Nephron progenitor cell (in vitro differentiated cells): ENCODE measurements at places on chromosomes 1 and 21.

DNA sequence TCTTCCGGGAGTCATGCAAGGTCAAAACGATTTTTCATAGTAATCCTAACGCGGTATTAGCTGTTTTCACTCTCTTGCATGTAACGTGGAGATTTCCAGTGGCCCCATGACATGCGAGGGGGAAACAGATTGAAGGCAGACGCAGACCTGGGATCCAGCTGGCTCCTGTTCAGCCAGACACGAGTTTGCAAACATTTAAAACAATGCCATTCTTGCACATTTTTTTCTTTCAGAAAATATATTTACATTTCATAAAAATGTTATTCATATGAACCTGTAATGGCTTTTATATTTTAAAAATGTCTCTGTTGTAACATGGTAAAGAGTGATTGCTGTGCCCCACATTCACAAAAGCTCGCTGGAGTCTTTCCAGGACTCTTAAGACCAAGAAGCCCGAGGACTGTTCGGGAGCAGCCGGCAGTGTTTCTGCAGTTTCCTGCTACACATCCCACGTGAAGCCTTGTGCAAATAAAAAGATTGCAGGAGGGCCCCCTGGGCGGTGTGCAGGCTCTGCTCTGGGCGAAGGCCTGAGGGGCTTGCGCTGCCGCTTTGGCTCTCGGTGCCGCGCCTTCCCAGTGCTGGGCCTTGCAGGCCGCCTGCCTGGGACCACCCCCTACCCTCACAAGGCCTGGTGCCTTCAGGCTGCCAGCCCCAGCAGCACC is 184.9 kb downstream of the DYRK1A start:
- no peak for DNase-seq

- no peak for DNase-seq
Measured at GRCh38 chr1:99266726-99267125, 2.4 kb downstream of the PLPPR4 start.

- no peak for DNase-seq
Measured at GRCh38 chr1:227396539-227397353, 78.5 kb upstream of the CDC42BPA start.

GRCh38 chr1:162293073-162293692 is 83.5 kb downstream of the SPATA46 start:
- DNase-seq: no peak

DNA sequence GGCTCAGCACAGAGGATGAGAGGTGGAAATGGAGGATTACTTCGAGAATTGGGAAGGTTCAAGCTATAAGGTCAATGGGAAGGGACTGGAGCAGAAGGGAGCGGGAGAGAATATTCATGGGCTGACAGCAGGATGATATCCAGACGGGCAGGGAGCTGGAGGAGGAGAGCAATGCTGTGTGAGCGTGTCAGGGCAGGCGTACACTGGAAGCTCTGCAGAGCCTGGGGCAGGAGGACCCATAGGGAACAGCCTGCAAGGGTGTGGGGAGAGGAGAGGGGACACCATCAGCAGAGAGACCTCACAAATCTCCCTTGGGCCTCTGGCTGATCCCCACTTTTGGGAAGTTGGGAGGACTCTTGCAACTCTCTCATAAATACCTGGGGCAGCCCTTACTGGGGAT is 13.7 kb downstream of the CSF1 start:
- no peak for DNase-seq

GRCh38 chr1:145714524-145715111 is 4.7 kb upstream of the CD160 start:
- no peak for DNase-seq

- DNase-seq: no peak
Measured at GRCh38 chr1:45796381-45796780, 7.0 kb upstream of the MAST2 start.

GRCh38 chr21:32543975-32544374 is 41.3 kb downstream of the TCP10L start:
- DNase-seq: no peak

DNA sequence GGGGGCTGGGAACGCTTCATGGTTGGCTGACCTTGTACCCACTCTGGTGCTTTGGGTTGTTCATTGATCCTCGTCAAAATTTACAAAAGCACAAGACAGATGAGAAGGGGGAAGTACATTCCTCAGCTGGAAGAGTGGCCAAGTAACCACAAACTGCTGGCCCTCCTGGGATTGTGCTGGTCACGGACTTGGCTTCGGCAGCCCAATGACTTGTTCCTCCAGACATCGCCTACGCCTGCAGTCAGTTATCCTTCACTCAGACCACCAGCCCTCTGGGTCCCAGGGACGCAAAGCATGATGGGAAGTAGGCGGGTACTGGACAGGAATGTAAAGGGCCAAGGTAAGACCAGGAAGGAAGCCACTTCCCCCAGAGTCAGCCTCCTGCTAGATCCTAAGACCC is 53.1 kb downstream of the LMX1A start:
- DNase-seq: no peak

GRCh38 chr1:200364831-200365230 is 45.0 kb downstream of the ZNF281 start:
- DNase-seq: no peak

- no peak for DNase-seq
Measured at GRCh38 chr21:35294231-35294898, 245.3 kb upstream of the RUNX1 start.

DNA sequence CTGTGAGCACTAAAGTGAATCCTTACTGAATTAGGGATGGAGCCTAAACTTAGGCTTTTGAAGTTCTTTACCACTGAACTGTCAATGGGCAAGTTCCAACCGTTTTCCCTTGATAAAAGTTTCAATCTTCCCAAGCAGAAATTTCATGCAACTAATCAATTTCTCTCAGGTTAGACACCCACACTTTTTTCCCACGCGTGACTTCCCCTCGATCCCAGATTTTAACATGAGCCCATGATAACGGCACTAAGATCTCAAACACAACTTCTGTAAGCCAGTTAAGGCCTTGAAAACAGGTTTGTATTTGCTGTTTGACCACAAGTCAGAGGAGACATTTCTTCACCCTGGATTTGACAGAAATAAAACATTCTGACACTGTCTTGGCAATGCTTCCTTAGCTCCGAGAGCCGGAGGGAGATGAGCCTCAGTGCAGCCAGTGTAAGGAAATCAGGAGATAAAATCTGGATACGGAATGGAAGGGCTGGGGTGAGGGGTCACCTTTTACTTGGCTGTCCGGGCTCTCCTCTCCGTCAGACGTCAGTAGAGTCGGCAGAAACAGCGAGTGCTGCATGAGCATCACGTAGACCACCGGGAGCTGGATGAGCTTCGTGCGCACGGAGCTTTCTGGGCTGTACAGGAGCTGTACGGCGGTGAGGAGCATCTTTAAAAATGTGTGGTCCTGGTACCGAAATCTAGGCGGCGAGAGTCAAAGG is 39.7 kb downstream of the MRAP start:
- DNase-seq: no peak

- no peak for DNase-seq
Measured at GRCh38 chr1:172105230-172105629, 263.9 kb downstream of the DNM3 start.

- DNase-seq: peak; percentile 26
Measured at GRCh38 chr1:18058206-18058921, 49.2 kb upstream of the IGSF21 start.

- no peak for DNase-seq
Measured at GRCh38 chr1:60359431-60359830, 285.9 kb upstream of the C1orf87 start.

GRCh38 chr1:20197329-20197791 is 11.0 kb upstream of the PLA2G2C start:
- DNase-seq: no peak

DNA sequence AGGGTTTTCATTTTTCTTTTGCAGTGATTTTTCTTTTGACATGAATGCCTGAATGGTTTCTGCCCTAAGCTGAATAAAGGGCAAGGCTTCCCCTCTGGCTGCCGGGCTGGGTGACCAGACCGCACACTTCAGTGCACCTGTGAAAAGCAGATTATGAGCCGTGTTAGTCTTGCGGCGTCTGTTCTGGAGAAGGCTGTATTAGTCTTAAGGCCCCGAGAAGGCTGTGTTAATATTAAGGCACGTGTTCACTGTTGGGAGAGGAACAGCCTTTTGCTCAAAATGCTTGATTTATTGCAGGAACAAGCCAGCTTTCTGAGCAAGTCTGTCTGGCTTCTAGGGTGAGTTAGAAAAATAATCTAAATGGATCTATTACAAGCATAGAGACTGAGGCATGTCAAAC is 54.7 kb upstream of the DNAH14 start:
- DNase-seq: peak; percentile 39

GRCh38 chr1:7471836-7472235 is 299.3 kb upstream of the VAMP3 start:
- DNase-seq: no peak
